ENCODE measurements at places on chromosomes 2 and 18.

- no peak for DNase-seq
Measured at GRCh38 chr2:181203412-181203811, 223.0 kb downstream of the UBE2E3 start.

DNA sequence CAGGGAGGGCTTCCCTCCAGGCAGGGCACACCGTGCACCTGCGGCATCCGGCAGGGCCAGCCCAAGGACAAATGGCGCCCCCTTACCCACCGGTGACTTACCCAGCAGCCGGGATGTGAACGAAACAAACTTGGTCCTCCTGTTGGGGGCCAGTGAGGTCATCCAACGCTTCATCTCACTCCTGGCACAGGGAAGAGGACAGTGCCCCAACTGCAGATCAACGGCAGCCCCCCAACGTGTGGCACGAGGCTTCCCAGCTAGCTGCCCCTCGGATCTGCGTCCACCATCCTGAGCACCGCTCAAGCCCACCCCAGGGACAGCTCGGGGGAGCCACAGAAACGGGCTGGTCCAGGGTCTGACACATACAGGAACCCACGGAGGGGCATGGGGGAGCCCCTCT is 12.0 kb downstream of the SNORC start:
- DNase-seq: no peak

GRCh38 chr2:106197878-106198277 is 3.8 kb upstream of the UXS1 start:
- no peak for DNase-seq

GRCh38 chr2:18630941-18631340 is 41.6 kb upstream of the NT5C1B start:
- no peak for DNase-seq

- DNase-seq: no peak
Measured at GRCh38 chr2:55958756-55959155, 35.2 kb upstream of the EFEMP1 start.

- DNase-seq: no peak
Measured at GRCh38 chr2:168744844-168745243, 57.6 kb upstream of the NOSTRIN start.

- no peak for DNase-seq
Measured at GRCh38 chr2:71226096-71226964, 573 bp downstream of the PAIP2B start.

GRCh38 chr2:102187496-102188150 is 800 bp downstream of the IL1RL2 start:
- DNase-seq: no peak

- no peak for DNase-seq
Measured at GRCh38 chr2:74816540-74817303, 17.2 kb upstream of the HK2 start.

DNA sequence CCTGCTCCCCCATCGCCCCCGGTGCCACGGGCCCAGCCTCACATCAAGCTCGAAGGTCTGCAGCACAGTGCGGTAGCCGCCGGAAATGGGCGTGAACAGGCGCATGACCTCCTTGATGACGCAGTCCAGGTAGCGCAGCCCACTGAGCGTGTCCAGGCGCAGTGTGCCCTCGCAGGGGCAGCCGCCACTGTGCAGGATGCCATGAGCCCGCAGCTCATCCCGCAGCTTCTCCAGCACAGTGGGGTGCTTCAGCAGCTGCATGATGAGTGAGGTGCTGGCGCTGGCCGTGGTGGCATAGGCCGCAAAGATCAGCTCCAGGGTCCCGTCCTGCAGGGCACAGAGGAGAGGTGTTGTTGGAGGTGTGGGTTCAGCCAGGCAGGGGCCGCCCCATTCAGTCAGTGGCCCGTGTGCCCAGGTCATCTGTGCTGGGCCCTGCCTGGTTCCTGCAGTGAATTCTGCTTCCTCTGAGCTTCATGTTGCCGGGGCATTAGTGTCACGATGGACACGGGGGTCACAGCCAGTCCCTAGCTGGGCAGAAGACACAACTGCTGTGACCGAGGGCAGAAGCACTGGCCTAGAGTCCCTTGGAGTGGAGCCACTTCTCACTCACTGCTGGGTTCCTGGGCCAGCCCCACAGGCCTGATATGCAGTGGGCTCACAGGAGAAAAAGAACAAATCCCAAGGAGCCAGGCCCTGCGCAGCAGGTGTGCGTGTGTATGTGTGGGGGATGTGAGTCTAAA is 14.5 kb downstream of the CYP26B1 start:
- DNase-seq: no peak

- no peak for DNase-seq
Measured at GRCh38 chr2:7279421-7279949, 362.3 kb downstream of the RNF144A start.

DNA sequence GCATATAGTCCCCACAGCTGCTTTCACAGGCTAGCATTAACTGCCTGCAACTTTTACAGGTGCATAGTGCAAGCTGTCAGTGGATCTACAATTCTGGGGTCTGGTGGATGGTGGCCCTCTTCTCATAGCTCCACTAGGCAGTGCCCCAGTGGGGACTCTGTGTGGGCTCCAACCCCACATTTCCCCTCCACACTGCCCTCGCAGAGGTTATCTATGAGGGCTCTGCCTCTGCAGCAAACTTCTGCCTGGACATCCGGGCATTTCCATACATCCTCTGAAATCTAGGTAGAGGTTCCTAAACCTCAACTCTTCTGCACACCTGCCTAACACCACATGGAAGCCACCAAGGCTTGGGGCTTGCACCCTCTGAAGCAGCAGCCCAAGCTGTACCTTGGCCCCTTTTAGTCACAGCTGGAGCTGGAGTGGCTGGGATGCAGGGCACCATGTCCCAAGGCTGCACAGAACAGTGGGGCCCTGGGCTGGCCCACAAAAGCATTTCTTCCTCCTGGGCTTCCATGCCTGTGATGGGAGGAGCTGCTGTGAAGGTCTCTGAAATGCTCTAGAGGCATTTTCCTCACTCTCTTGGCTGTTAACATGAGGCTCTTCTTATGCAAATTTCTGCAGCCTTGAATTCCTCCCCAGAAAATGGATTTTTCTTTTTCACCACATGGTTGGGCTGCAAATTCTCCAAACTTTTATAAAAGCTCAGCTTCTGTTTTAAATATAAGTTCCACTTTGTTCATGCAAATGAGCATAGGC is 59.3 kb downstream of the KDM3A start:
- DNase-seq: no peak

- no peak for DNase-seq
Measured at GRCh38 chr2:21423854-21424253, 300.1 kb downstream of the TDRD15 start.

GRCh38 chr18:64407606-64408005 is 258.7 kb upstream of the LINC00305 start:
- no peak for DNase-seq

DNA sequence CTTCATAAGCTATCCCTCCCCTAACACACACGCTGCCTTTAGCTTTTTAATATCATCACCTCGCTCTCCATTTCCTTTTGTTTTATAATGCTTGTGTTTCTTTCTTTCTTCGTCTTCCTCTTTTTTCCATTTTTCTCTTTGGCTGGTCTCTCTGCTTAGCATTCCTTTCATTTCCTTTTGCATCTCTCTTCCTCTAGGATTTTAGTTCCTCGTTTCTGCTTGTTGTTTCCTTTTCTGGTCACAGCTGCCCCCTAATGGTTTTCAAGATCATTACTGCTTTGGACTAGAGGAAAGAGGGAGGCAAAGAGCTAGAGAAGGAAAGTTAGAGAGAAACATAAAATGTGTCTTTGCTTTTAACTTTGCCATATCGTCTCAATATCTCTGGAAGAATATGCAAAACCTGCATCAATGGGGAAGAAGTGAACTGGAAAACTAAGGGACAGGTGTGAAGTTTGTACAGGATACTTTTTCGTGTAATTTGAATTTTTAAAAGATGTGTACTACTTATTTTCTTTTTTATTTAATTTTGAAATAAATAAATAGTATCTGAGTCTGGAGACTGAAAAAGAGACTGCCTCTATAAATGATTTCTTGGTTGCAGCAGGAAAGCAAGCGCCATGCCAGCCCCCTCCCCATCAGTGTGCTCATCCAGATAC is 6.3 kb upstream of the NRP2 start:
- DNase-seq: peak; percentile 54

- DNase-seq: no peak
Measured at GRCh38 chr2:111710613-111711012, 173.4 kb downstream of the ANAPC1 start.

GRCh38 chr2:176085120-176085788 is 1.5 kb upstream of the EVX2 start:
- DNase-seq: no peak

- DNase-seq: no peak
Measured at GRCh38 chr18:62346333-62347088, 21.4 kb downstream of the TNFRSF11A start.

- DNase-seq: no peak
Measured at GRCh38 chr2:144605231-144605840, 85.4 kb upstream of the ZEB2 start.

GRCh38 chr2:33321876-33322483 is 154.5 kb upstream of the RASGRP3 start:
- DNase-seq: no peak

DNA sequence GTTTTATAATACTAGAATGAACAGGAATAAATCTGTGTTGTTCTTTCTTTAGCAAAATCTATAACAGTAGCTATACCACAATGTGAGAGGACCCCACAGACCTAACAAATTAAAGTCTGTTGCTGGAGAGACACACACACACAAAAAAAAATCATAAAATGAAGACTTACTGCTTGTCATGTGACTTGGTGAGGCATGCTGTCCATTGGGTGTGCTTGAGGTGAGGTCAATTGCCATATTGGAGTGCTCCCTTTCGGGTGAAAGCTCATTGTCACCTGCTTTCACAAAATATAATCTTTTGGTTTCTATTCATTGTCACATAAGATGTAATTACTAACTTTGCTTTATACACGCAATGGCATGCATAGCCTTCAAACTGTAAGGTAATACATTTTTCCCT is 3.9 kb downstream of the IKZF2 start:
- DNase-seq: no peak

- no peak for DNase-seq
Measured at GRCh38 chr2:120448961-120449810, 103.2 kb downstream of the INHBB start.

DNA sequence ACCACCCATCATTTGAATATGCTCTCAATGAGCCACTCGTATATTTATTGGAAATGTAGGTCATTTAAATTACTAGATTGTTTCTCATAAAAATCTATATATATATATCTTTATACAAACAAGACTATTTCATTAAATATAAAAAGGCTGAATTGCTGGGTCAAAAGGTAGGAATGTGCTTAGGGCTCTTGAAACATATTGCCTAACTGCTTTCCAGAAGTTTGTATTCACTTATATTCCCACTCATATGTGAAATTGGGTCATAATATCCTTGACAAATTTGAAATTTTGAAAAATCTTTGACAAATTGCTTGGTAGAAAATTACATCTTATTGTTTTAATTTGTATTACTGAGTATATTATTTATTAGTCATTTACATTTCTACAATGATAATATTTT is 999.8 kb upstream of the CDH2 start:
- DNase-seq: no peak

- DNase-seq: peak; percentile 54
Measured at GRCh38 chr2:95063086-95063958, 37.8 kb downstream of the MAL start.

- DNase-seq: no peak
Measured at GRCh38 chr2:85112906-85113625, 20.1 kb upstream of the TCF7L1 start.

DNA sequence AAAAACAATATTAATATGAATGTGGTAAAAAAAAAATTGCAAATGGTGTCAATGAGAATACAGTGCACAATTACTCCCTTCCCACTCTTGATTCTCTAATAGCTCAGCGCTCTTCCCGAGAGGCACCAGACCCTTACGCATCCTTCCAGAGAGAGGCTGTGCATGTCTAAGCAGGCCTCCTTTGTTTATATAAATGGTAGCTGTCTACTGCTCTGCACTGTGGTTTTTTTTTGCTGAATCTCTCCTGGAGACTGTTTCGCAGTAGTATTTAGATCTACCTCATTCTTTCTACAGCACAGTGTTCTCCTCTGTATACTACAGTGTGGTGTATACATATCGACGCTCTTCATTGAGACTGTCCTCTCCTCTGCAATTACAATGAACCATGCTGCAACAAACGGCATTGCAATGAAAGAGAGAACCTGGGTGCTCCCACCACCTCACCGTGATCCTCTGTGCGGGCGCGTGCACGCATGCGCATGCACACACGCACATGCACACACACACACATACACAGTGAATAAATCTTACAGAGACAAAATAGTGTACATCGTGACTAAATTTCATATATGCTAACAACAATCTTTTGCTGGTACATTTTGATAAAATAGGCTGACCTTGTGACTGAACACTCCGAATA is 19.4 kb downstream of the SEPTIN10 start:
- no peak for DNase-seq

DNA sequence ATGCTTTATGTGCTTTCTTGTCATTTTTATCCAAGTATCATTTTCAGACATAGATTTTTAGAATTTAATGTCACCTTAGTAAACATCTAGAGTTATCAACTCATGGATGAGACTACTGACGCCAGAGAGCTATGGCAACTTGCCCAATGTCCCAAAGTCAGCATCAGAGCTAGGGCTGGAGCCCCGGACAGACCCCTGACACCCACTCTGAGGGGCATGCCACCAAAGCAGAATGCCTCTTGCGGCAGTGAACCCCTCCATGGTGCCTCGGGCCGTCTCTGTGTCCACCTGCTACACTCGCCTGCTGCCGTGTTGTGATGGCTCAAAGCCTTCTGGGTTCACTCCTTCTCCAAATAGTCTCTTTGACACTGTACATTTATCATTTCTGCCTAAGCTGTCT is 5.4 kb downstream of the SIGLEC15 start:
- no peak for DNase-seq

- DNase-seq: peak; percentile 3
Measured at GRCh38 chr18:73232933-73233332, 365.1 kb upstream of the NETO1 start.

GRCh38 chr2:115904516-115904915 is 1462.1 kb downstream of the DPP10 start:
- DNase-seq: no peak

DNA sequence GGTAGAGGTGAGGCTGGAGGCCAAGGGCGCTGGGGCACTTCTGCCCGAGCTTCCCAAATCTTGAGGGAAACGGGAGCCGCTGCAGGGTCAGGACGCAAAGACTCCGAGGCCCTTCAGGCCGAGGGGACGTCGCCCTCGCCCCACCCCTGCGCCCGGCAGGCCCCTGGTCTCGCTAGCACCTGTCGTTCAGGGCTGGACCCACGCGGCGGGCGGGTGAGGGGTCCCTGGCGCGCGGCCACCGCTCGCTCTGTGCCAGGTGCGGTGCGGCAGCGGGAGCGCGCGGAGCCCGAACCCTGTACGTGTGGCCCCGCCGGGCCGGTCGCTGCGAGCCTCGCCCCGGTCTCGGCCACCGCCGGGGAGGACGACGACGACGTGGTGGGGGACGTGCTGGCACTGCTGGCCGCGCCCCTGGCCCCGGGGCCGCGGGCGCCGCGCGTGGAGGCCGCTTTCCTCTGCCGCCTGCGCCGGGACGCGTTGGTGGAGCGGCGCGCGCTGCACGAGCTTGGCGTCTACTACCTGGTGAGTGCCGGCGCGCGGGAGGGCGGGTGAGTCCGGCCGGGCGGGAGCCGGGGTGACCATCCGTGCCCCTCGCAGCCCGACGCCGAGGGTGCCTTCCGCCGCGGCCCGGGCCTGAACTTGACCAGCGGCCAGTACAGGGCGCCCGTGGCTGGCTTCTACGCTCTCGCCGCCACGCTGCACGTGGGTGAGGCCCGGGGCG is 4.9 kb downstream of the ERFE start:
- peak; percentile 38 for DNase-seq
